NCI-H510A (cell line): ENCODE measurements at places on chromosomes 3 and 15.

DNA sequence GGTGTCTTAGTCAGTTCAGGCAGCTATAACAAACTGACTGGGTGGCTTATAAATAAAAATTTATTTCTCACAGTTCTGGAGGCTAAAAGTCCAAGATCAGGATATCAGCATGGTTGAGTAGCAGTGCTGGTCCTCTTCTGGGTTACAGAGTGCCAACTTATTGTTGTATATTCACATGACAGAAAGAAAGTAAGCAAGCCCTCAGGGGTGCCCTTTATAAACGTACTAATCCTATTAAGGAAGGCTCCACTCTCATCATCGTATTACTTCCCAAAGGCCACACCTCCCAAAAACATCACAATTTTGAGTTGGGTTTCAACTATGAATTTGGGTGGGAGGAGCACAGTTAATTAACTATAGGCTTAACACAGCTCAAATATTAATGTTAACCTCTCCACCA, 653.0 kb downstream of the DIPK2A start:
- DNase-seq = no peak

DNA sequence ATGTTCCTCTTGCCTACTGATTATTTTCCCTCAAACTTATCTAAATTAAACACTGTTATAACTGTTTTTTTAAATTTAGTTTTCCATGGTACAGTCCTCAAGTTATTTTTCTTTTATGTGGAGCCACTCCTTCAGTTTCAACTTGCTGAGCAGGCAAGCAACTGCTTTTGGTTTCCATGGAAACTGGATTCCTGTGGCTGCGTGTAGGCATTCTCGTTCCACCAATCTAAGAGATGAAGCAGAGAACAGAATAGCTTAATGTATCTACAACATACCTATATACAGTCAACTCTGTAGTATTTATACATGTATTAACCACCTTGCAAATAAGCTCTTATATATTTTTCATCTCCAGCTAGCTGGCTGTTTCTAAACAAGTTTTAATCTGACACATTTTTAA, 25.8 kb upstream of the ANXA2 start:
- DNase-seq = no peak

DNA sequence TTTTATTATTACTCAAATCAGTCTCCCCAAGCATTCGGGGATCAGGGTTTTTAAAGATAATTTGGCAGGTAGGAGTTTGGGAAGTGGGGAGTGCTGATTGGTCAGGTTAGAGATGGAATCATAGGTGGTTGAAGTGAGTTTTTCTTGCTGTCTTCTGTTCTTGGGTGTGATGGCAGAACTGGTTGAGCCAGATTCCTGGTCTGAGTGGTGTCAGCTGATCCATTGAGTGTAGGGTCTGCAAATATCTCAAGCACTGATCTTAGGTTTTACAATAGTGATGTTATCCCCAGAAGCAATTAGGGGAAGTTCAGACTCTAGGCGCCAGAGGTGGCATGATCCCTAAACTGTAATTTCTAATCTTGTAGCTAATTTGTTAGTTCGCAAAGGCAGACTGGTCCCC, 20.6 kb upstream of the TRANK1 start:
- peak; percentile 40 for DNase-seq

GRCh38 chr3:9196020-9196419, 53.4 kb downstream of the SRGAP3 start:
- DNase-seq = no peak
